Activated B cell treated with CpG ODN at 0.5 μM for 24 hours (primary cell): ENCODE measurements at places on chromosomes 2 and 18. TPM values are rescaled to one million over a fixed set of nuclear protein-coding genes. Genes with fewer than 3 reads are reported as not detected.

AP1S3 gene
- 46.0 and 46.3 TPM in 2 replicates for total RNA-seq

DES gene
- total RNA-seq: not detected in 2 replicates

DNA sequence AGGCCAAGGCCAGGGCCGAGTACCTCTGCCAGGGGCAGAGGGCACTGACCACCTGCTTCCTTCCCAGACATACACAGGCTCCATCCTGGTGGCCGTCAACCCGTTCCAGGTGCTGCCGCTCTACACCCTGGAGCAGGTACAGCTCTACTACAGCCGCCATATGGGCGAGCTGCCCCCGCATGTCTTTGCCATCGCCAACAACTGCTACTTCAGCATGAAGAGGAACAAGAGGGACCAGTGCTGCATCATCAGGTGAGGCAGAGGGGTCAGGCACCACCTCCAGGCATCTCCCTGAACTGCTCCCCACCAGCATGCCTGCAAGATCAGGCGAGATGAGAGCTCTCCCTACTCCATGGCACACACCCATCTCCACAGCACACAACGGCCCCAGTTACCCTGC, 31.1 kb downstream of the MYO7B start:
- no peaks in the 10 kb centered on the region for H3K27me3 ChIP-seq
- peaks cover 15% of the 10 kb centered on the region for H3K4me1 ChIP-seq
- no peaks in the 10 kb centered on the region for H3K36me3 ChIP-seq
- DNase-seq: no peak
- no peak overlapping the region for H3K4me3 ChIP-seq

GRCh38 chr2:105954891-105955290, 210.2 kb downstream of the NCK2 start:
- no peak overlapping the region for H3K27ac ChIP-seq
- H3K4me1 ChIP-seq: peaks cover 8% of the 10 kb centered on the region
- no peaks in the 10 kb centered on the region for H3K36me3 ChIP-seq
- DNase-seq: no peak

GRCh38 chr2:65372619-65373018, 59.8 kb downstream of the SPRED2 start:
- H3K27me3 ChIP-seq: peaks cover 15% of the 10 kb centered on the region
- no peak for DNase-seq
- no peak overlapping the region for H3K4me3 ChIP-seq
- peaks cover 15% of the 10 kb centered on the region for H3K4me1 ChIP-seq
- no peaks in the 10 kb centered on the region for H3K36me3 ChIP-seq

DNA sequence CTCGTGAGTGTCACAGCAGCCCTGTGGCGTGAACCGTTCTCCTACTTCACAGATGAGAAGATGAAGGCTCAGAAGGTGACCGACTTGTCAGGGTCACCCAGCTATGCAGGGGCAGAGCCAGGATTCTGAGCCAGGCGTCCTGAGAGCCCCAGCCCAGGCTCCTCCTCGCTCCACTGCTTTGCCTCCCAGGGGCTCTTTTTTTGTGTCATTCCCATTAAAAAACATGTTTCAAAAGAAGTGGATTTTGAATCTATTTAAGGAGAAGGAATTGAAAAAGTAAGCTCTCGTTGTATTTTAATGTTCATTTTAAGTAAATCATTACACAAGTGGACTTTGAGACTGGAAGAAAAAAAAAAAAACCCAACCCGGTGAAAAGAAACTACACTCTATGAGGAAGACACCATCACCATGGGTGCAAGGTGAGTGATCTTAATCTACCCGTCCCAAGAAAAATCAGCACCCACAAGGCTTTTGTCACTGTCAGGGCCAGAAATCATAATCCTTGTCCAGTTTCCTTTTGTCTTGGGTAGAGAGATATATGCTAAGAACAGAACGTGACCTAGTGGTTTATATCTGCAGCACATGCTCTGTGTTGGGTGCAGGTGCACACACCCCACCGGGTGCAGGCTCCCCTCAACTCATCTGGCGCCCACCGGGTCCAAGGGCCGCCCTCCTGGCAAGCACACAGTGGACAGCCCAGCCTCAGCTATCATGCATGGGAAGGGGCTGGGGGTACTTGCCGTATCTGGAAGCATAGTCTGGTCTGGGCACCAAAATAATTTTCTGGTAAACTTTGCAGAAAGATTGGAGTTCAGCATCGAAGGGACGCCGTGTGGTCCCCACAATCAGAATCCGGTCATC, 73.5 kb upstream of the ASB18 start:
- no peaks in the 10 kb centered on the region for H3K36me3 ChIP-seq
- no peak overlapping the region for H3K4me3 ChIP-seq
- peaks cover 7% of the 10 kb centered on the region for H3K27me3 ChIP-seq
- no peak overlapping the region for H3K27ac ChIP-seq
- H3K4me1 ChIP-seq: no peaks in the 10 kb centered on the region

CLHC1 gene
- 7.1 and 10.5 TPM in 2 replicates for total RNA-seq
